ENCODE measurements at places on chromosomes 4 and X.

GRCh38 chr4:132195176-132195575 is 953.9 kb upstream of the PCDH10 start:
- no peak for DNase-seq

DNA sequence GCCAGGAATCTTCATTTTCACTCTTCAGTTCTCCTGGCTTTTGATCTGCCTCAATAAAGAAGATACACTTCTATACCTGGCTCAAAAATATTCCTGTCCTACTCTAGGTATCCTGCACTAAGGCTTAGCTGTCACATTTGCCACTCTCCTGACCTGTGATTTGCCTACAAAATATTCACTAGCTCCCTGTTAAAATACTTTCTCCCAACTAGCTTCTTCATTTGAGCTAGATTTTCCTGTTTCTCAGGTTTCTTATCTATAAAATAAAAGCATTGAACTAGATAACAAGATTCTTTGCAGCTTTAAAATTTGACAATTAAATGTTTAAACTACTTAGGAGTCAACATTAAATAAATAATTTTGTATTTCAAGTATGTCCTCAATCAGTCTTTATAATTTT is 53.2 kb downstream of the CHIC2 start:
- DNase-seq, result no peak

- no peak for DNase-seq
Observed at GRCh38 chr4:18050448-18050847, 28.9 kb upstream of the LCORL start.

DNA sequence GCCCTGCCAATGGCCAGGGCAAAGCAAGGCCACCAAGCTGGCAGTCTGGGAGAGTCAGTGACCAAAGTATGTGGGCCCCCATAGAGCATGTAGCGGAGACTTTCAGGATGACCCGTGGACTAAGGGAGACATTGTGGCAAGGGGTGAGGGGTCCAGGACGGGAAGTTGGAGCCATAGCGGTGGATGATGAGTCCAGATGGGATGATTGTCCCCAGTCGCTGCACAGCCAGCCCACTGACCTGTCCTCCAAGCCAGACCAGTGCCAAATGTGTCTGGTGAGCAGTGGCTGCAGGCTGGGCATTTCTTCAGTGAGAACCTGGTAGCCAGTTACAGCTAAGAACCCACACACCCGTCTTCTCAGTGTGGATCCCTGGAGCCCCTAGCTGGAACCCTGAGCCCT is 34.3 kb downstream of the ZNF185 start:
- no peak for DNase-seq

DNA sequence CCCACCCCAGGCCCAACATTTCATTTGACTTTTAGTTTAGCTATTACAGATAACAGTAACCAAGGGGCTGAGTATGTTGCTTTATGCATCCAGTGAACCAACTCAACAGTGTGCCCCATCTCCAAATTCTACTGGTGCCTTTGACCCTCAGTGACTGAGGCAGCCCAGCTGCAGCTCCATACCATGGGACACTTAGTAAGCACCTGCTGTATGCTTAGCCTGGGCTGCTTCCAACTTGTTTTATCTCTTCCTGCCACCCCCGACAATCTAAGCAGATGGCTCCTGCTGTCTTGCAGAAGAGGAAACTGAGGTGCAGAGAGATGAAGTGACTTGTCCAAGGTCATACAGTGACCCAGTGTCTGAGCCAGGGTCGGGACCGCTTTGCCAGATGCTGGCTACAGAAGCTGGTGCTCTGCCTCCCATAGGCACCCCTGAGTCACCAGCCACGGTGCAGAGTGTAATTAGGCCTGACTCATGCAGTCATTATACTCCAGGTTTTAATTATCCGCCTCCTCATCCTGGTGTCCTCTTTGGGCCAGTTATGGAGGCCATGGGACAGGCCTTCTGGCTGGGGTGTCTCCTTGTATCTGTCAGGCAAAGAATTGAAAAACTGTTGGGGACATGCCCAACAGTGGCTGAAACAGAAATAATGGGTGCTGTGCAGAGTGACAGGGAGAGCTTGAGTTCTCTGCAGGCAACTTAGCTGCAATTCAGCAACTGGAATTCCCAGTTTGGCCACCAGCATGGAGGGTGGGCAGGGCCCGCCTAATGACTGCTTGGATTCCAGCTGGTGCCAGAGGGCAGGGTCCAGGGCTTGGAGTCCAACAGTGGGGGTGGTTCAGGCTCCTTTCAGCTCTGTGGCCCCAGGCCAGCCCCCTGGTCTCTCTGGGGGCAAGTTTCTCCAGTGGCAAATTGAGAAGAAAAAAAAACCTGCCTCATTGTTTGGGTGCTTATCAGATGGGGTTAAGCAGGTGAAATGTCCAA is 8.2 kb upstream of the GPR78 start:
- no peak for DNase-seq

GRCh38 chr4:53583513-53583912 is 7.8 kb downstream of the LNX1 start:
- no peak for DNase-seq

GRCh38 chrX:131633285-131633917 is 89.5 kb downstream of the OR13H1 start:
- DNase-seq, result peak; percentile 64

DNA sequence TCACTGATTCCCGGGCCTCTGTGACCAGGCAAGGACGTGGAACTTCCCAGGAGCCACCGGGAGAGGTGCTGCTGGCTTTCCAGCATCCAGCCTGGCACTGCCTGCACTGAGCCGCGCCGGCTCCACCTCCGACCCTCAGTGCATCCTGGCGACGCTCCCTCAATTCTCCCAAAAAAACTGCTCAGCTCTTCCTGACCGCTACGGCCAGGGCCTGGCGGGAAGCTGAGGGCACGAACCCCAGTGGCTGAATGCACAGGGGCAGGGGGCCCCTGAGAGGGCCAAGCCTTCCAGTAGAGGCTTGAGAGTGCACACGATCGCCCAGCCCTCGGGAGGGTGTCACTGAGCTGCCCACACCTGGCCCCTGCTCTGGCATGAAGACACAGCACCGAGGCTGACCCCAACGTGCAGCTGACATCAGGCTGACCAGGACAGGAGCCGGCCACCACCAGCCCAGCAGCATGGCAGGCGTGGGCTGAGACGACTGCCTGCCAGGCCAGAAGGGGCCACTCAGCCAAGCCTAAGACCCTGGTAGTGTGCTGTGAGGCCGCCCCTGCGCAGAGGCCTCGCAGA is 6.9 kb downstream of the CTBP1 start:
- DNase-seq, result no peak

- DNase-seq, result no peak
Observed at GRCh38 chr4:78426972-78427371, 124.6 kb upstream of the ANXA3 start.

DNA sequence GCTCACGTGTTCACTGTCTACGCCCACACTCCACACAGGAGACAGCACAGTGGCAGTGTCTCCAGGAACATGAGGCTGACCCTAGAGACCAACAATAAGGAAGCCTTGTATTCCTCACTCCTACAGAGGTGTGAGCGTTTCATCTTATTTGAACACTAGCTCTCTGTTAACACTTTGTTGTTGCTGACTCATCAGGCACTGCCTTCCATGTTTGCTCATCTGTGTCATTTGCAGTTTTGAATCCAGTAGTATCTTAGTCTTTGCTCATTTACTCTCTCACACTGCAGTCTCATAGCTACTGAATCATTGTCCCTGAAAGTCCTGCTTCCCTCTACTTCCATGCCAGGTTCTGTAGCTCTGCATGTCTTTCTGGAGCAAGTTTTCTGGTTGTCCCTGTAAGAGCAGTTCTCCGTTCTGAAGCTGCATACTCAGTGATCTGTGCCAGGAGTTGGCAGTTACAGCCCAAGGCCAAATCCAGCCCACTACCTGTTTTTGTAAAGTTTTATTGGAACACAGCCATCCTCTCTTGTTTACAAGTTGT is 80.3 kb upstream of the DCLK2 start:
- no peak for DNase-seq

GRCh38 chrX:88604433-88605221 is 142.4 kb upstream of the CPXCR1 start:
- DNase-seq, result no peak

DNA sequence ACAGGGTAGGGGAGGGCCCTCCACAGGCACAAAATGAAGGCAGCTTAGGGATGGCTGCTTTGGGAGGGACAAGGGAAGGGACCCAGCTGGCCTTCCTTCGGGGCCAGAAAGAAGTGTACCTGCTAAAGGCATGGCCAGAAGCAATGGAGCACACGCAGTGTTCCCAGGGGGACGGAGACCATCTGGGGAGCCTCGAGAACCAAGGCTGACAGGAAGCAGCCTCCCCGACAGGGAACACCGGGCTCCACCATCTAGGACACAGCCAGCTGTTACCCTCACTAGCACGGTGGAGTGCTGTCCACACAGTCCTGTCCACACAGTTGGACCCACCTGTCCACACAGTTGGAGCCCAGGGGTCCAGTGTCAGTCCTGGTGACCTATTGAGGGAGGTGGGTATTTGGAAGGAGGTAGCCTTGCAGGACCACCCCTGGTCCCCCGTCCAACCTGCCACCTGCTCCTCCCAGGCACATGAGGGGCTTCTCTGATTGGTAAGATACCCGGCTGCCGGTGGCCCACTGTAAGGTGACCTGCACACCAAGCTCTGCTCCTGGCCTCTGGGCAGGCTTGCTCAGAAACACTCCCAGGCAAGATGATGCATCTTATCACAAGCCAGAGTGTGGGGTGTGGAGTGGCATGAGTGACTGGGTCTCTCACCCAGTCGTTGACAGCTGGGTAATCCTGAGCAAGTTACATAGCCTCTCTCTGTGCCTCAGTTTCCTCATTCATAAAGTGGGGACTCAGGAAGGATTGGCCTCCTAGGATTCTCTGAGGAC is 20.5 kb upstream of the AFAP1 start:
- peak; percentile 27 for DNase-seq

- DNase-seq, result no peak
Observed at GRCh38 chr4:138487230-138487629, 245.1 kb upstream of the SLC7A11 start.

DNA sequence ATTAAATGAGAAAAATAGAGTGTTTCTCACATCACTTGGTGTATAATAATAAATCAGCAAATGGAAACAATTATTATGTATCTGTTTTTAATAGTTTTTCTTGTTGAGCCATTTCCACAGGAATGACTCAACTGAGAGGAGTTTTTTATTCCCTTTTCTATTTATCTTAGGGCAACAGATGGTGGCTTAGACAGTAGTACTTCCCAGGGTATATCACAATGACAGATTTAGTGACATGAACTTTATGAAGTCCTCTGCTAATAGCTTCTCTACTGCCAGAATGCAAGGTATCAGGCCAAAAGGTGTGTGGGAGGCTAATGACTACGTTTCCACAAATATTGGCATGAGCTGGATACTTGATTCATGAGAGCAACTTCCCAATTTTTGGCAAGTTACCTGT is 126.7 kb downstream of the HTR2C start:
- DNase-seq, result no peak

- DNase-seq, result no peak
Observed at GRCh38 chr4:97866821-97867556, 276.3 kb downstream of the STPG2 start.

DNA sequence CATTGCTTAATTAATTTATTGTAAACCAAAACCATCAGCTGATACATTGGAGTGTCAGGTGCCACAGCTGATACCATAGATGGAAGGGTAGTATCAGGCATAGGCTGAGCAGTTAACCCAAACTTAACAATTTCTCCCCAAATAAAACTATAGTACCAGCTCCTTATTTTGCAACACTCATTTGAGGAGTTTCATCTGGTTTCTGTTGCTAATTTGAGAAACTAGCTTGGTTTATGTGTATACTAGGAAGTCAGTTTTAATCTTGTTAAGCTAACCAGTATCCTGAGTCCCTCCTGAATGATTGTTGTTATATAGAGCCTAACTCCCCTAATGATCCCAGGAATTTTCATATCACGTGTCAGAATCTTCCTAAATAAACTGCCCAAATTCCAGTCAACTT is 12.7 kb downstream of the DCAF16 start:
- no peak for DNase-seq

DNA sequence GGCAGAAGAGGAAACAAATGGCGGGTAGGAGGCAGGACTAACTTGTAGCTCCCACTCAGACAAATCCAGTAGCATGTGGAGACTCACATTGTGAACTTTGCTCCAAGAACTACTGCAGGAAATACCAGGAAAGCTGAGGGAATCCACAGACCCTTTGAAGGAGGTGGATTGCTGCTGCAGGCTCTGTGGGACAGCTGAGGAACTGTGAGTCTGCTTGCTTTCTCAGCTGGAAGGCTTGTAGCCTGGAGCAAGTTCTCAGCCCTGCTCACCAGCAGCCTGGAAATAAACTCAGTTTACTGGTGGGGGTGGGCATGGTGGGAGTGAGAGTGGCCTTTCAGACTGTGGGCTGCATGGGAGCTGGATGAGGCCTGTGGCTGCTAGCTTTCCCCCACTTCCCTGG is 16.0 kb downstream of the RTL3 start:
- no peak for DNase-seq

GRCh38 chrX:17662391-17662790 is 74.9 kb upstream of the SCML1 start:
- DNase-seq, result no peak

DNA sequence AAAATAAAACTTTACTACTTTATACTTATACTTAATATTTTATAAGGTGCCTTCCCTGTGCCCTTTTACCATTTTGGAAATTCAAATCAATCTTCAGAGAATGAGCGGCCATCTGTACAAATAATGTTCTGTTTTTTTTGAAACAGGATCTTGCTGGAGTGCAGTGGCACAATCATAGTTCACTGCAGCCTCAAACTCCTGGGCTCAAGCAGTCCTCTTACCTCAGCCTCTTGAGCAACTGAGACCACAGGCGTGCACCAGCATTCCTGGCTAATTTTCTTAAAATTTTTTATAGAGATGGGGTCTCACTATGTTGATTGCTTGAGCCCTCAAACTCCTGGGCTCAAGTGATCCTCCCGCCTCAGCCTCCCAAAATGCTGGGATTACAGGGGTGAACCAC is 53.5 kb downstream of the FAM114A1 start:
- no peak for DNase-seq

DNA sequence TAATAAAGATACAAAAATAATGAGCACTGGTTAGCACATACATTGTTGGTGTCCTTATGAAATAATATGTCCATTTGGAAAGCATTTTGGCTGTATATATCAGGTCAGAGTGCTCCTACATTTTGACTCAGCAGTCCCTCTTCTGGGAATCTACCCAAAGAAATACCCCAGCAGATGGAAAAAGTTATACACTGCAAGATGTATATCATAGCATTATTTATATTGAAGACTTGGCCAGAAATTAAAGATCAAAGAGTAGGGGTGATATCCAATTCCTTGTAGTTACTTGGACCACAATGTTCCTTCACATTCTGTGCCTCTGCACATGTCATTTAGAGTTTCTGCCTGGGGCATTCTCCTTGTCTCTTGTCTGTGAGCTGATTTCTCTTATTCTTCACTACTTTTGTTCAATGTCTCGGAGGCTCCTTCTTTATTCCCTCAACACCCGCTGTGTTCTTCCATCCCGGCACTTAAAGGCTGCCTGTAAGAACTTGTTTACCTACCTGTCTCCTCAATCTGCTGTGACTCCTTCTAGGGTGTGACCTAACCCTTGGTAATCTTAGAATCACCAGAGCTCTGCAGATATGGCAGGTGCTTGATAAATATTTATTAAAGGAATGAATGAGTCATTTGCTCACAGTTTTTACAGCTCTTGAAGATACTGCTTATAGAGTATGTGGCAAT is 3.1 kb upstream of the TSPAN5 start:
- no peak for DNase-seq

- no peak for DNase-seq
Observed at GRCh38 chr4:10122236-10122932, 5.8 kb upstream of the WDR1 start.

- no peak for DNase-seq
Observed at GRCh38 chr4:52510939-52511565, 148.0 kb downstream of the USP46 start.

GRCh38 chr4:119858176-119858575 is 208.5 kb downstream of the MAD2L1 start:
- DNase-seq, result no peak
